Ureter (tissue), 1 donor: ENCODE measurements at places on chromosomes 2 and 18. TPM values are rescaled to one million over a fixed set of nuclear protein-coding genes. Genes with fewer than 3 reads are reported as not detected.

- DNase-seq, result no peak
These were observed 247.9 kb downstream of the TSN start for GRCh38 chr2:122003196-122003940.

GRCh38 chr2:133780099-133780996, 212.1 kb upstream of the NCKAP5 start:
- peak; percentile 67 for DNase-seq

DNA sequence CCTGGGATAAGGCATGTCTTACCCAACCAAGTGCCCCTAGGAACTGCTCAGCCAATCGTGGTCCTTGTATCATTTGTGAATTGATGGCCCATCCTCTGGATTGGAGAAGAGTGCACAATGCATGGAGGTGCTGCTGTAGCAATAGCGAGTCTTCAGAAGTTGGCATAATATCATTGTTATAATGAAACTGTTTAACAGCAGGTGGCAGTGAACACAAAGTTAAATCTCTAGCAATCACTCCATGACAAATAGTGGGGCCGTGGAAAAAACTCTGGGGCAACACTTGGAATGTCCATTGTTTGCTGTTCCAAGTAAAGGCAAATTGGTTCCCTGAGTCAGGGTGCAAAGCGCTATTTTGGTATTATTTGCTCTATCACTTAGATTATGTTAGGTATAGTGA, 11.4 kb downstream of the REG1A start:
- no peak for DNase-seq

TWIST2 gene
- 12.9 TPM for total RNA-seq

DNA sequence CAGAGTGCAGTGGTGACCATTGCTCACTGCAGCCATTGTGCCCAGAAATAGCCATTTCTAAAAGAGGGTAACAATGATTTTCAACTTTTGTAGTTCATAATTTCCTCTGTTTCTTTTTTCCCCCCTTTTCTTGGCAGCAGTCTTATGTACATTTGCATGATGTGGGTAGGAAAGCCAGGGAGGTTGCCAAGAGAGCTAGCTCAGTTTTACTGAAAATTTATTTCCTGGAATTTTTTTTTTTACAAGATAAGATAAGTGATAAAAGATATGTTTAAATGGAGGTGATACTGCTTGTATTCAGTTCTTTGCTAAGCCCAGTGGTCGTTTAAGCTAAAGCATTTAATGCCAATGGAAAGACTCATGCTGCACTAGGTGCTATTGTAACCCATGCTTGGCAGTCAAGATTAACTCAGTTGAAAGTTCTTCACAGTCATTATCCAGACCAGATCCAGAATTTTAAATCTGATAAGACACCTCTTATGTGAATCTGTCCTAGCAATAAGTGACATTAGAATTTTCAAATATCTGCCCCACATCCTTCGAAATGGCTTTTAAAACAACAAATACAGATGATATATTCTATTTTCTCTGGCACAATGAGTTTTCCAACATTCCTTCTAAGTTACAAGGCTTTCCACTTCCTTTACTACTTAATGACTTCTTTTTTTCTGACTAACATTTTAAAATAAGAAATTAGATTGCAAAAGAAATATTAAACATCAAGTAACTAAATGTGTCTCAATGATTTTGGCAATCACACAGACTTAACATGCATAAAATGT, 4.4 kb upstream of the ATP8B1 start:
- no peak for DNase-seq
